ENCODE measurements at places on chromosomes 7 and 10. TPM values are rescaled to one million over a fixed set of nuclear protein-coding genes. Genes with fewer than 3 reads are reported as not detected.

Gene ZNF735
- not detected for total RNA-seq

Gene CTBP2
- total RNA-seq = 120 TPM

Gene GBX1
- not detected for total RNA-seq

DNA sequence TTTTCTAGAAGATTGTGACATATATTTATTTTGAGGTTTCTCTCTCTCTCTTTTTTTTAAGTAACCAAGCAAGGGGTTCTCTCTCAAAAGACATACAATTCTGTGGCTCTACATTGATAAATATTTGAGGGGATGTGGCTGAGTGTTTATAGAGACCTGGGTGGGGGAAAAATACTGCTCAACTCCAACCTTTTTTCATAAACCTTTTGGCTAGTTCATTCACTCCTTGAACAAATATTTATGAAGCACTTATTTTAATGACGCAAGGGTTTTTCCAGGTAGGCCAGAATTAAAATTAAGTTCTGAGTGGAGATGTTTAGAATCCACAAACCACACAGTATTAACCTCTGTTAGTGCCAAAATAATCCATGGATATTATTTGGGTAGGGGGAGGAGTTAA, 100.2 kb downstream of the PTPRE start:
- no peak for DNase-seq

- no peak for DNase-seq
These were observed 14.5 kb upstream of the DNAAF5 start for GRCh38 chr7:711922-712380.

DNA sequence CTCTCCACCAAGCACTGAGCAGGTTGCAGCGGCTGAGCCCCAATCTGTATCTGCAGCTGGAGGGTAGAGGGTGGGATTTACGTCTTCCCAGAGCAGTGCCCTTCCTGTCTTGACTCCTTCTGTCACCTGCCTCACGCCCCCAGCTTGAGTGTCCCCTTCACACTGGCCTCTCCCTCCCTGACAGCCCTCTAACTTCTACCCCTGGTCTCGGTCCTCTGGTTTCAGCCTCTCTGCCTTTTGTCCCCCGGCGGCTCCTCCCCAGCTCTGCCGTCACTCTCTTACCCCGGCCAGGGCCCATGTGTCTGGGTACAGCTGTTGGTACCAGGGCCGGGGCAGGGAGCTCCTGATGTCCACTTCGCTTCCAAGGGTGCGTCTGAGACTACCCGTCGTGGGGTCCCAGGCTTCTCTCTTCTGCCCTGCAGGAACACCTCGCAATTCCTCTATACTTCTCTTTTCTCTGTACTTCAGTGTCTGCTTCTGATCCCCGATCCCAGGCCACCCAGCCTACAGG, 654 bp downstream of the MUC3A start:
- DNase-seq = no peak

DNA sequence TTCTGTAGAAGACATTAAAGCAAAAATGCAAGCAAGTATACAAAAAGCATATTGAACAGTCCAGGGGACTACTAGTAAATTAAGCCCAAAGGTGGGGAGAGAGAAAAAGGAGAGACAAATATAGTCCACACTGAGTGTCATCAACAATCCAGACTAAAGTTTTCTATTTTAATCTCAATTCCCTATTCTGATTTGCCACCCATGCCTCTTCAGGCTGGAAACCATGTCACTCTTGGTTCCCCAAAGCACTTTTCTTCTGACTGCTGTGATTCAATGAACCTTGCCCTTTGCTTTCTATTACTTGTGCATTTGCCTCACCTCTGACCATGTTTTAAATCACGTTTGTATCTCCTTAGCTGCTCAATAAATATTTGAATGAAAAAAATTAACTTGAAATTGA, 95.3 kb upstream of the AOAH start:
- DNase-seq = no peak

- DNase-seq = peak; percentile 21
These were observed 175.0 kb downstream of the CTNNA3 start for GRCh38 chr10:67520924-67521520.

DNA sequence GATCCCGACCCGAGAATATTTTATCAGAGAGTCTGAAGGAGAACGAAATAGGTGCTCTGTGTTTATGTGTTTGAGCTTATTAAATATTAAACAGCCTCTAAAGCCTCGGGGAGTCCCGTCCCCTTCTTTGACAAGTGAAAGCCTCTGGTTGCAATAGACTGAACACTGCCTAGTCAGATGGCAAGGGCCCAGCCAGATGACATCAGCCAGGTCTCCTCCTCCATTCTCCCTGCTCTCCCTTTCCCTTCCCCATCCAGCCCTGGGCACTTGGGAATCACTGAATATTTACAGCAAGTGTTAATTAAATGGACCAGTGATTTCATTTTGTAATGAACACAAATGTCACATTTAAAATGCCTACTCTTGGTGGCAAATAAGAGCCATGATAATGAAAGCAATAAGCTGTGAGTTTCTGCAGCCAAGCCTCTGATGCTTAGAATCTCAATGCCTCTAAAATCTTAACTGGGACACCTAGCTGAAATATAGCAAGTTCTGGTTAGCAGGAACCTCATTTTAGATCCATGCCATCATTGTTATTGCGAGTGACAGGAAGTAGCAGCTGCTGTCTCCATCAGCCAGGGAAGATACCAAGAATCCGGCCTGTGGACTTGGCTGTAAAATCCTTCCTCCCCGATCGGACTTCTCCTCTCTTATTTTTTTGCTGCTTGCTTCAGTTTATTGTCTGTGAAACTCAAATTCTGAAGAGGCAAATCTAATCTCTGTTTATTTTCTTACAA, 202.1 kb downstream of the PRPF18 start:
- no peak for DNase-seq

DNA sequence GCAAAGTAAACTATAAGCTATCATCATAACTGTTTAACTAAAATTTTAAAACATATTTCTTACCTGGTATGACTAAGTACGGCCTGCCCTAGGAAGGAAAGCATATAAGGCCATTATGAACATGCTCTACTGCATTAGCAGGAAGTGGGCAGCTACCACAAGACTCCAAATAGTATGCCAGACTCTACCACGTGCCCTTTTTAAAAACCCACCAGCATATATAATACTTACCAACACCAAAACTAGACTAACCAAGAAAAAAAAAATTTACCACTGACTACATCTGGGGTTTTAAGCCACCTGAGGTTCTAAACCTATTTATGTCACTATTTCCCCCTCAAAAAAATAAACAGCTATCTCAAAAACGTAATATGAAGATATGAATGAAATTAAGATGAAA, 30.1 kb downstream of the NUDCD3 start:
- peak; percentile 61 for DNase-seq

DNA sequence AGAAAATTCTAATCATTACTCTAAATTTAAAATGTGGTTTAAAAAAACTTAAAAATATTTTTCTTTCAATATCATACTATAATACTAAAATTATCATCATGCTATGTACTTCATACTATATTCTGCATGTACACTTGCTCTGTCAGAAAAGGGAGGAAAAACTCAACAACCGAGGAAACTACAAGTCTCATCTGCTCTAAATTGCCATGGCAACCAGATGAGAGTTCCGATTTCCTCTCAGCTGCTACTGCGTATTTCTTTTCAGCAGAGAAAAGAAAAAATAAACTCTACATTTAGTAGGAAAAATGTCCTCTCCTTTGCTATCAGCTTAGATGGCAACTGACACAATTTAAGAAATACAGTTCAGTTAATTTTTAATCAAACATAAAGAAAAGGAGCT, 178.9 kb downstream of the SRPK2 start:
- DNase-seq = no peak

- no peak for DNase-seq
These were observed 5.4 kb downstream of the MAFK start for GRCh38 chr7:1535701-1536454.

DNA sequence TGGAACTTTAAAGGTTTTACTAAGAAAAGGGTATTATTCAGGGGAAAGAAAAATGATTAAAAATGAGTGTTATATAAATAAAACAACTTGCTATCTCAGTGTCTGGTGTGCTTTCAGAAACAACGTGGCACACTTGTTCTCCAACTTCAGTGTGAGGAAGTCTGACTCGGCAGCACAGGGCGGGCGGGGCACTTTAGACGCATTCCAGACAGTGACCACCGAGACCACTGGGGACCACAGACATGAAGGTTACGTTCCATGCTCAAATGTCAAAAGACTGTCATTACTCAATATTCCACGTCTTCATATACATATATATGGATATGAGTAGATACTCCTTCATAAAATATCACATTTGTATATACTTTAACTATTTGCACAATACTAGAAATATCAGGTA, 87.0 kb downstream of the LARP4B start:
- no peak for DNase-seq

DNA sequence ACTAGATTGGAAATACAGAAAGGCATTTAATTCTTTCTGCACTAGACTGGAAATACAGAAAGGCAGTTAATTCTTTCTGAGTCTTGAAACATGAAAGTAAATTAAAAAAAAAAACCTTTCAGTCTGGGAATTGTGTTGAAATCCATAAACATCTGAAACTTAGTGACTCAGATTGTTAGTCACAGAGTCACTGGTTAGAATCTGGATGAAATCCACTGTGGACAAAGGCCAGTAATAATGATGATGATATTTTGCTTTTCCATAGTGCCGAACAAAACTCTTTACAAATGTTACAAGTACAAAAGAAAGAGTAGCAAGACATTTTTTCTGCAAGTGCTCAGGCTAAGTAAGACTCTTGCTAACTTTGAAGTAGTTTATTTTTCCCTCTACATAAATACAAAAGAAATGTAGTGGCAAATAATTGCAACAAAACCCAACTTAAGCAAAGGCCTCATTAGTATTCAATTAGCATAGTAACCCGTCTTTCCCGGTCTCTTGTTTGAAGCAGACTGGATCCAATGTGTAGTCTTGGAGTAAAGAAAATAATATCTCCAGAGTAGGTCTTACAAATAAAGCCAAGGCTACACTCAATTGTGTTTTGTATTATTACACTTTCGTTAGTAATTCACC, 5.8 kb upstream of the PRTFDC1 start:
- no peak for DNase-seq

DNA sequence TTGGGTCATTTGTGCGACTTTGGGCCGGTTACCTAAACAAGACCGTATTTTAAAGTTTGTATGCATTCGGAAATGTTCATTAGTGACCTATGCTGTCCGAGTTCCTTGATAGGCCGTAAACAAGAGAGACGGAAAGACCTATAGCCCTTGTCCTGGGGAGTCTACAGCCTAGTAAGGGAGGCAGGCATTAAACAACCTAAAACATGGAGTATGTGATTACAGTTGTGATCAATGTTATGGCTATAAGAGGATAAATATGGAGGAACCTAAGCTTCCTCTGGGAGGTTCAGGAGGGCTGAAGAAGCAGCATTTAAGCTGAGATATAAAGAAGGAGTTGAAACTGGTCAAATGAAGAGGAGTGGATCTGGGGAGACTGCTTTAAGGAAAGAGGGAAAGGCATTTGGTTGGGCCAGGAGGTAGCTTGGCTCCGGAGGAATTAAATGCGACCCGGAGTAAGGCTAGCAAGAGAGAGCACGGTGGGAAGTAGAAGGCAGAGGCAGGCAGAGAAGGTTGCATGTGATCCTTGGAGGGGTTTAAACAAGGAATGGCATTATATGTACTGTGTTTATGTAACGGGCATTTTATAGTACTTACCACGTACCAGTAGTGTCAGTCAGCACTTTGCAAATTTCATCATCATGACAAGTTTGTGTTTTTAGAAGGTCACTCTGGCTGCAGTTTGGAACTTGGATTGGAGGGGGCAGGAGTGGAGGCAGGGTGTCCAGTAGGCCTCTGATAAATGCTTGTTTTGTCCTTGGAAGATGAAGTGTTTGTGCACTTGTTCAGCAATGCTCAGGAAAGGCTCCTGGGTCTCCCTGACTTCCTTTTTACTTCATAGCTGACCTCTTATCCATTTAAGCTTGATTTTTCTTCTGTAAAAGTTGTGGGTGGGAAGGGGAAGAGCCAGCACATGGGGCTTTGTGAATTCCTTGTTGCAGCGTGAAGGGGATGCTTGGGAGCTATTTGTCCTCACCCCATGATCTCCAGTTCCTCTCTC, 1.0 kb upstream of the AVPI1 start:
- no peak for DNase-seq

DNA sequence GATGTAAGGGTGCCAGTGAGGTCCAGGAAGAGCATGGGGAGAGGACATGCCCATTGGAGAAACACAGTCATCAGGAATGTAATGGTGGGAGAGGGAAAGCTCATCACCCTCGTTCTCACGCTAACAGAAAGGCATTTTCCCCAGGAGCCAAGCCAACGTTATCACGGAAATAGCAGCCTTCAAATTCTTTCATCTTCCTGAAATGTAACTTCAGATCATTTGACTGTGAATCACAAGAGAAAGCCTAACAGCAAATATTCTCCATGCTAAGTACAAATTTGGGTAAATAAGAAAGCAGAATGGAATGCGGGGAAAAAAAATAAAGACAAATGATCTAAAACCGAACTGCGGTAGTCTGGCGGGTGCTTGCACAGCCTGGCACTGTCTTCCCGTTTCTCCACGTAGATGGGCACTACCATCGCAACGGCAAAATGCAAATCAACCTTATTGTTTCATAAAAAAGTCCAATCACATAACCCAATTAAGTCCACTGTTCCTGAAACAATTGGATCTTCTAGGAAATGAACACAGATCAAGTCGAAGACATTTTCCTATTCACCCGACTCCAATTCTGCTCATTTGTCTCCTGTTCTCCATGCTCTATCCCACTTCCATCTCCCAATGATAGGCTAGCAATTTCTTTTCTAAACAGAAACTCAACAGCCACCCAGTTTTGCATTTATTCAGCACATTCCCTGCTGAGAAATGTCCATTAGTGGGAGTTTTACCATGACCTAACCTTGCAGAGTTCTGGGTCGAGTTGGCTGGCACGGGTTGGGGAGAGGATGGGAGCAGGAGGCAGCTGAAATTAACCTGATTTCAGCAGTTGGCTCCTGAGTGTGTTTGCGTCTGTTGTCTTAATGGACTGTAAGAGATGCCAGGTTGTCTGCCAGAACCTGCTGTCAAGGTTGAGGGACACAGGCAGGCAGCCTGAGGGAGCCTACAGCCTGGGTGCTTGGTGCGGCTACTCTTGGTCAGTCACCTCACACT, 74.6 kb upstream of the FRMD4A start:
- no peak for DNase-seq

DNA sequence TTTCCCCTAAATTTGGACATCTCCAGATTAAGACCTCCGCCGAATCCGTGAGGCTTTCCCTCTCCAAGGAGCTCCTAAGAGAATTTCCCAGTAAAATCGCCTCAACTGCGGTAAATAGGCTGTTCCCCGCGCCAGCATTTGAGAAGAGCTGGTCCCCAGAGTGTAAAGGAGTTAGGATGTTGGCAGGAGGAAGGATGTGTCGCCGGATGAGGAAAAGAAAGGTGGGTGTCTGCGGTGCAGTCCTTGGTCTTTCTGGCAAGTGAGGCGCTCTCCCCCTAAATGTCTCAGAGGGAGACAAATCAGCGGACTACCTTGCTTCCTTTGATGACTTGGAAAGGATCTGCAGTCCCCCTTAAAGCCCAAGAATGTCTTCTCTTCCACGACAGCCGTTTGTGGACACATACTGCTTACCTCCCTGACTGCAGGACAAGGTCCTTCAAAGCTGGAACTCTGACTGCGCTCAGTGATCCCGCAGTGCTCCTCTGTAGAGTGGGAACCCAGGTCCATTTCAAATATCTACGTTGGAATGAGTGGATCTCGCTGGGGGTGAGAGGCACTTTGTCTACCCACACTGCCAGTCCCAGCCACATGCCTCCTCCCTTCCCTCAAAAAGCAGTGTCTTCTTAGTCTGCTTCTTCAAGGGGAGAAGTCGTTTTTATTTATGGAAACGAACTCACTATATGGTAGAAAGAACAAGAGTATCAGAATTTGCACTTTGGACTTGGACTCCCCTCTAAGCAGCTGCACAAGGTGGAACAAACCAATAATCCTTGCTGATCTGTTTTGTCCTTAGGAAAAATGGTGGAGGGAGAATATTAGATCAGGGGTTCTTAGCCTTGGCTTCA, 1.1 kb upstream of the DLG5 start:
- DNase-seq = no peak
